Activated CD4-positive, alpha-beta T cell treated with anti-CD3 and anti-CD28 coated beads, Interleukin-2, Interleukin-6, amounts not matched to agents 100 ng/mL and 50 ng/mL, durations not matched to agents 16 hours and 8 hours (primary cell): ENCODE measurements at places on chromosomes 16 and 17.

DNA sequence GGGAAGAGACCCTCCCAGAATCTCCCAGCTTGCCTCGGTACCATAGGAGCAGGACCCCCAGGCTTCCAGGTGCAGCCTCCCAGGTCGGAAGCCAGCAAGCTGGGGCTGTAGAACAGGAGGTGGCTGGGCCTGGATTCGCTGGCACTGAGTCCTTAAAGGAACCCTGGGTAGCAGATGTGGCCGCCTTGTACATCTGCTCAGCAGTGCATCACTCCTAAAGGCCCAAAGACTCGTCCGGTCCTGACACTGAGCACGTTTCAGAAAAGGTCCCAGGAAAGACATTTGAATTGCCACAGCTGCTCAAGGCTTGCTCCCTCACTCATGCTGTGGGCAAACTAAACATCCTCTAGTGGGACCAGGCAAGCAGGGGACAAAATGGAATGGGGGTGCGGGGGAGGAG, 172.8 kb downstream of the RAB11FIP4 start:
- no peak for DNase-seq

- DNase-seq: peak; percentile 76
These were observed 367 bp downstream of the MGRN1 start for GRCh38 chr16:4624827-4625559.

DNA sequence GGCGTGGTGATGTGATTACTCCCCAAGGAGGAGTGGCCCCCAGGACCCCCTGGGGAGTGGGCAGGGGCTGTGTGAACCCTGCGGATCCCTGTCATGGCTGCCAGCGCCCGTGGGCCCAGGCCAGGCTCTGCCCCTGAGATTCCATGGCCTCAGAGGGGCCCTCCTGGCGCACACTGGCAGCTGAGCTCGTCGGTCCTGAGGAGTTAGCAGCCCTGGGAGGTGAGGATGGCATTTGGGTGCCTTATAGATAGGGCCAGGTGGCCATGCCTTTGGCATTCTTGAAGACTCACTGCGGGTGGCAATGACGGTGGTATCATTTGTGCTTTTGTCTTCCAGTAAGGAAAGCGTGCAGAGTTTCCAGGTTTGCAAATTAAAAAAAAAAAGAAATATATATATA, 146.8 kb upstream of the GSE1 start:
- no peak for DNase-seq

DNA sequence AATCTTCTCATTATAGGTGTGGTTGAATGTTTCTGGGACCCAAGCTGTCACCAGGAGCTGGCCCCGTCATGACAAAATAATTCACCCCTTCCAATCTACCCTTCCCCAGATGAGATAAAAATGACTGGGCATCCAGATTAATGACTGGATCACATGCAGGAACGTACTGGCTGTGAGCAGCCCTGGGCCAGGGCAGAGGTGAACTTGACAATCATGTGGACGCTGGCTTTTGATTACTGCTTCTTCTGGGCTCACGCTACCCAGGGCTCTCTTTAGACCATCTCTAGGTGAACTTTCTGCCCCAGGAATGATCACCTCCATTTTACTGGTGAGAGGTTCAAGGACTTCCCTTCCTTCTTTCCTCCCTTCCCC, 18.3 kb downstream of the CBX4 start:
- DNase-seq: no peak

DNA sequence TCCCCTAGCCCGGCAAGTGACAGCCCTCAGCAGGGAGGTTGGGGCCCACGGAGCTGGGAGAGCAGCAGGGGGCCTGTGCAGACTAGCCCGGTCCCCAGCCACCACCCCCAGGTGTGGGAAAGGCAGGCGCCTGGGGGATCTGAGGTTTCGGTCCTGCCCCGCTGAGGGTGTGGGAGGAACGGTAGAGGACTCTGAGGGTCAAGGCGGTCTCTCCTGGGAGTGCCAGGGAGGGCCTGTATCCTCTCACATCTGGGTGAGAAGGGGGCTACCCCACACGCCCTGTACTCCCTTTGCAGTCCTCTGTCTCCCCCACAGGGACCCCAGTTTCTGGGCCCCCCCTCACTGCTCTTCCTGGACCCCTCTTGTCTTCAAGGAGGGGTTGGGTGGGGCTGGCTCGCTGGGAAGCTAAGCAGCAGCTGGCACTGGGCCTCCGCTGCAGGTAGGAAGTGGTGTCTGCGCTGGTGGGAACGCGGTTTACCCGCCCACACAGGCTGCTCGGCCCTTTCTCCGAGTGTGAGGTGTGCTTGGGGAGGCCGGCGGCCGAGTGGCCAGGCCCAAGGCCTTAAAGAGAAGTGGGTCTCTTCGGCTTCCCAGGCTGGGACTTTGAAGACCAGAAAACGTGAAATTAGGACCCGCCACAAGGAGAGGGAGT, 15.4 kb downstream of the CD7 start:
- DNase-seq: peak; percentile 77

DNA sequence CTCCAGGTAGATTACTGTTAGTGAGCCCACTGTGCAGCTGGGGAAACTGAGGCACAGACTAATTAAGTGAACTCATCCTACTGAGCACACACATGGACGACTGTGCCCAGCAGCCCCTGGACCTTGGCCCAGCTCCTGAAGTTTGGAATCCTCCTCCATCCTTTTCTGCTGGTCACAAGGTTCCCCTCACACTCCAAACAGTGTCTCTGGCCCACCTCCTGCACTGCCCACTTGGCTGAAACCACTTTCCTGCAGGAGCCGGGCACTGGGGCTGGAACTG, 3.6 kb downstream of the RHBDF2 start:
- DNase-seq: no peak

GRCh38 chr17:7221278-7222092, 1.7 kb downstream of the ACADVL start:
- no peak for DNase-seq

- DNase-seq: no peak
These were observed 416.7 kb downstream of the WWOX start for GRCh38 chr16:78516006-78516736.

GRCh38 chr16:89352091-89352681, 134.7 kb downstream of the ZNF778 start:
- no peak for DNase-seq

- no peak for DNase-seq
These were observed 61.9 kb downstream of the WWP2 start for GRCh38 chr16:69823831-69824563.

- DNase-seq: no peak
These were observed 313.2 kb upstream of the KCNJ16 start for GRCh38 chr17:69761767-69762321.

DNA sequence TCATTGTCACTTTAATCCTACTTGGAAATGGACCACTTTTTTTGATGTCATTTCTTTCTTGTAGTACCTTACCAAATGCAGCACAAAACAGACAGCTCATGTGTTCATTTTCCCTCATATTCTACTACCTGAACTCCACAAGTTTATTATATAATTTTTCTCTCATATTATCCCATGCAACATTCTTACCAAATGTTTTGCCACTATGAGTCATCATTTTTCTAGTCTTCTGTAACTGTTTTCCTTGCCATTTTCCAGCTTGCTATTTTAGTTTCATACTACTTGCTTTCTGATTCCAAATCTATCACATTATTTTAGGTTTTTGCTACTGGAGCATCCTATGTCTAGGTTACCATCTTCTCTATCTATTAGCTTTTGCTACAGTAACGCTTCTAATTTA, 332.7 kb downstream of the ZFHX3 start:
- no peak for DNase-seq

DNA sequence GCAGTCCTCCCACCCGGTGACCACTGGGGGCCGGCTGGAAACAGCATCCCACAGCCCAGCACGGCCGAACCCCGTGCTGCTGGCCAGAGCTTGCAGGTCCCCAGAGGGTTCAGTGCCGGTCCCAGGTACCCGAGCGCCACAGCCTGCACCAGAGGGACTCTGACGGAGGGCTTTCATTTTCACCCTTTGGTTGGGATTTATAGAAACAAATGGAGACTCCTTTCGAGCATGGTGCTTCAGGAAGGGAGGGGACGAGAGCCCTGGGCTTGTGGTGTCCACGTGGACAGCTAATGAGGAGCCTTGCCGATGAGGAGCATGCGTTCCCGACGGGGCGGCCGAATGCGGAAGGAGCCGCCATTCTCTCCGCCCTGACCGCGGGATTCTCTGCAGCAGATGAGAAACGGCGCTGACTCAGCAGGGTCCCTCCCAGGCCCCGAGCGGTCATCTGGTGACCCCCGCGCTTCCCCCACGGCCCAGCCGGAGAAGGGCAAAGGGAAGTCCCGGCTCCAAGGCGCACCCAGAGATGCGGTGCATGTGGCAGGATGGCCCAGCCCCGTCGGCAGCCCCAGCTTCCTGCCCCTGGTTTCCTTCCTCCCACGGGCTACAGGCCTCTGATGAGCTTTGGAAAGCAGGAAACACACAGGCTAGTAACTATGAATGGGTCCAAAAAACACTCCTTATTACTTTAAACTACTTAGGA, 9.8 kb downstream of the SLC38A10 start:
- peak; percentile 80 for DNase-seq

DNA sequence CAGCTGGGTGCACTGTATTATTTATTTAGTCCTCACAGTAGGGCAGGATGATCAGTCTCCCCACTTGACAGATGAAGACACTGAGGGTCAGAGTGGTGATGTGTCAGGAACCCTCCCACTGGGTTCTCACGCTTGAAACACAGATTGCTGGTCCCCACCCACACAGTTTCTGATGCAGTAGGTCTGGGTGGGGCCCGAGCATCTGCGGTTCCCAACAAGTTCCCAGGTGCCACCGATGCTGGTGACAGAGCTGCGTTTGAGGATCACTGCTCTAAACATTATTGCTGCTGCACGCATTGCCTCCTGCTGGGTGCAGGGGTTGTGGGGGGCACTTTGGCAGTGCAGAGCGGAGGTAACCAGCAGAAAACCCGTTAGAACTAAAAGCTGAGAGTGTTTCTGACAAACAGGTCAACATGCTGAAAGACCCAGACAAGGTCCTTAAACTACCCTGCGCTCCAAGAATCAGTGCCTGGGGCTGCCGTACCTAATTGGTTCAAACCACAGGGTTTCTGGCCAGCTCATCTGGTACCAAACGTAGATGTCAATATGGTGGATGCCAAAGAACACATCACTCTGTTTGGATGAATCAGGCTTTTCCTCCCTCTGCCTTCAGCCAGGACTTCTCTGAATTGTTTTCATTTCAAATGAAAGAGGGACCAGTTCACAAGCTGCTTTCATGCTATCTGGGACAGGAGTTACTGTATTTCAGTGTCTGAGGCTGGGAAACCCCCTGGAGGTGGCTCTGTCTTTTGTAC, 76.0 kb downstream of the ABCC1 start:
- DNase-seq: peak; percentile 61

GRCh38 chr17:17042851-17043460, 699 bp downstream of the MPRIP start:
- peak; percentile 22 for DNase-seq

DNA sequence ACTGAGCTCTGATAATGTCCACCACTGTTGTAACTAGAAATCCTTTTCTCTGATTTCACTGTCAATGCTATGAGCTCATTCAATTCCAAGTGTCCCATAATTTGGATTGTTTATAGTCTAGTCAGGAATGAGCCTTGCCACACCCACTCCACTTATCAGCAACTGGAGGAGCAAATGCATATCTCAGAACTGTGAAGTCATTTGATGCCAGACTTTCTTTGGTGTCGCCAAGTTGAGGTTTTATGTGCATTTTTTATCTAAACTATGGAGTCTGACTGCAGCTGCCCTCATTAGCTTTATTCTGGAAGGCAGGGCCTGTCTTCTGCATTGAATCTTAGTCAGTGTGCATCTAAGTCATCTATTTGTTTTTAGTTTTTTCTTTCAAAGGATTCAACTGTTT, 361.3 kb downstream of the PMP22 start:
- DNase-seq: no peak

- DNase-seq: no peak
These were observed 57.2 kb downstream of the NUP93 start for GRCh38 chr16:56787167-56787566.
